Activated CD4-positive, alpha-beta T cell treated with anti-CD3 and anti-CD28 coated beads for 1 hour (primary cell): ENCODE measurements at places on chromosomes 16 and 17.

DNA sequence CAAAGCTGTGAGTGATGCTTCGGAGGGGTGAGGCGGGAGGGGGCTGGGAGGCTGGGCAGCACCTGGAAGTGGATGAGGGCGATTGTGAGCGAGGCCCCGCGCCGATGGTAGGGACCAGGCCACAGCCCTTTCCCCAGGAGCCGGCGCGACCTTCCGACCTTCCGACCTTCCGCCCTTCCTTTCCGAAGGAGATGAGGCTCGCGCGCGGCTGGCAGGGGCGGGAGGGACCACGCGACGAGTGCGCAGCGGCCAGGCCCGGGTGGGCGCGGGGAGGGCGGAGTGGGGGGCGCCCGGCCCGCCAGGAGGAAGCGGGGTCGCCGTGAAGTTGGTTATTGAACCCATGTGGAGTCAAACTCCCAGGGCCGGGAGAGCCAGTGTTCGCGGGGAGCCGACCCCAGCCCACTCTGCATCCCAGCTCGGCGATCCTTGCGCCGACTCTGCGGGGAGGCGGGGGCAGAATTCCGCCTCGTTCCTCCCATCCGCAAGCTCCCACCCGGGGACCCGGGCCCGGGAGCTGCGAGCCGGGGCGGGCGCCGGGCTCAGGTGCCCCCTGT is 56.6 kb downstream of the RAP1GAP2 start:
- DNase-seq = no peak

DNA sequence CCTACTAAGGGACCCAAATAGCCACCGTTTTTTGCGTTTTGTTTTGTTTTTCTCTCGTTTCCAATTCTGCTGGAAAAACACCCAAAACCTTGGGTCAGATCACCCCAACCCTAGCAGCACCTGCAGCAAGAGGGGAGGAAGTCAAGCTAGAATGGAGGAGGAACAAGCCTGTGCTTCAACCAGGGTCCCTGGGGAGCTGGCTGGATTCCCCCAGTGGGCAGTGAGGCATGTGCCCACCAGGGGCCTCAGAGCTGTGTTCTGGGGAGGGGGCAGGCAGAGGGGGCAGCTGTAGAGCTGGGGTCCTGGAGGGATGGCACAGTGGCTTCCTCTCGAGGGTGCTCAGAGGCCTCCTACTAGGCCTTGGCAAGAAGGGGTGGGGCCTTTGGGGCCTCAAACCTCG is 6.5 kb downstream of the CD79B start:
- no peak for DNase-seq

GRCh38 chr17:35019386-35020179 is 39.3 kb downstream of the LIG3 start:
- no peak for DNase-seq

DNA sequence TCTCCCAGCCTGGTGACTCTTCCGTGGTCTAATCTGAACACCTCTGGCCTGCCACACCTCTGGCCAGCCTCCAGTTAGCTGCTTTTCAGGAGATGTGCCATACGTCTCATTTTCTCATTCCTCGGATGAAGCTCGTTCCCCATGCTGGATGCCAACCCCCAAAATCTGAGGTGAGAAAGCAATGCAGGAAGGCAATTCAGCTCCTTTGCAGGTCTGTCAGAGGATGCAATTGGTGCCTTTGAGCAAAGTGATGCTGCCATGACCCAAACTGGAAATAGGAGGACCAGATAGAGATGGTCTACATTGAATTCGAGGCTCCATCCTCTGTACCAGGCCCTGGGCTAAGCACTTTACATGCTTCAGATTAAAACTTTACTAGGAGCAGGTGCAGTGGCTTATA is 11.0 kb upstream of the CUEDC1 start:
- DNase-seq = no peak

GRCh38 chr16:47018223-47018891 is 44.9 kb upstream of the DNAJA2 start:
- DNase-seq = no peak

DNA sequence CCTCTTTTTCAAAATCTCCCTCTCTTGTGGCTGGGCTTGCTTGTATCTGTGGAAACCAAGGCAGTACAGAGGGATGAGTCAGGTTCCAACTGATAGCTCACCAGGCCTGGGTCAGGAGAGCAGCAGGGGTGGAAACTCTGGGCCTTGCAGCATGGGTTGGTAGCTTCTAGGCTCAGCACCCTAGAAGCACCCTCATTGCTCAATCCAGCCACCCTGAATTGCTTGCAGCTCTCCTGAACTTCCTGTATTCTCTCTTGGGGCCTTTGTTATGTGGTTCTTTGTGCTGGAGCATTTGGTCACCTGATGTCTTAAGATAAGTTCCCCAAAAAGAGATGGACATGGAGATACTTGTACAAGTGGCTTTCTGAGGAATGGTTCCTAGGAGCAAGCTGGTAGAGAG is 169.4 kb downstream of the IRX5 start:
- no peak for DNase-seq

DNA sequence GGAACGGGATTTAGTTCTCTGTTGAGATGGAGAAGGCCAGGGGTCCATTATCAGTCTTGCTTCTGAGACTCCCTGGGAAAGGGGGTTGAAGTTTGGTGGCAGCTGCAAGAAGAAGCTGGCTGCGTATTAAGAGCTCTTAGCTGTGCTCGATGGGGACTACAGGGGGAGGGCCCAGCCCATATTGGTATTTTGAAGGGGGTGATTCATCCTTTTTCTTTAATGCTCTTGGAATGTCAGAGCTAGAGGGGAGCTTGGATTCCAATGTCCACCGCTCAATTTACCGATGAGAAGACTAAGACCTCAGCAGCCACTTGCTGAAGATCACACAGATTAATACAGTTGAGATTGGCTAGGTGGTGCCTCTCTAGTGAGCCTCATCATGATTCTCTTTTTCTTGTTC is 5.0 kb downstream of the NOG start:
- no peak for DNase-seq

DNA sequence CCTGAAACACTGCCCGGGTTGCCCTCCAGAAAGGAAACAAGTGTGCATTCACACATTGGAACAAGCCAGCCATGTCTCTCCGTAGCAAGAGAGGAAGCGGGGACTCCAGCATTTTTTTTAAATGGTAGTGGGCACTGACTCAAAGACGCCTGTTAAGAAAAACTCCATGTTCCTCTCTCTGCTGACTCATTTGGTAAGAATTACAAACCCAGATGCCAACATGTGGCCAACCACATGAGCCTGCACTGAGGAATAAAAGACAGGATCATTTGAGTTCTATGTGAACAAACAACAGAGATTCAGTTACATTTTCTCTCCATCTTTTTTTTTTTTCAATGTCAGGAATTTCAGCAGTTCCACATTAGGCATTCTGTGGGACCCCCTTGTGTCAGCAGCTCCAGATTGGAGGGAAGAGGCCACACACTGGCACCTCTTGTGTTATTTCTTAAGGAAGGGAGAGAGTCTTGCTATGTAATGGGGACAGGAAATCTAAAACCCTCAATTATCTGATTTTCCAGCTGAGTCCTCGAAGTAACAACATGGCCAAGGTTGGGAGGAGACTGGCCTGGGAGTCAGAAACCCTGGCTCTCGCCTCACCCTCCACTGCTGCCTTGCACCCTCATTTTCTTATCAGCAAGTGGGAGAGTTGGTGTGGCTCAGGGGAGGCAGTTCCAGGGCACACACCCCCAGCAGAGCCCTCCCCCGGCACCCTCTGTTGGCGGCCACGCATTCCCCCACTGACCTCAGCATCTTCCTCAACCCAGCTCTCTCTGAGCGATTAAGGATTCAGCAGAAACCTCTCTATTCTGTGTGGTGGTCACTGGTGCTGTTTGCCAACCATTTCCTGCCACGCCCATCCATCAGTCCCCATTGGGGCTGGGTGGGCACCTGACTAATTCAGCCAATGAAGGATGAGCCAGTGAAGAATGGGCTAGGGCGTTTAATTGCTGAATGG is 173.0 kb downstream of the FOXL1 start:
- DNase-seq = no peak

DNA sequence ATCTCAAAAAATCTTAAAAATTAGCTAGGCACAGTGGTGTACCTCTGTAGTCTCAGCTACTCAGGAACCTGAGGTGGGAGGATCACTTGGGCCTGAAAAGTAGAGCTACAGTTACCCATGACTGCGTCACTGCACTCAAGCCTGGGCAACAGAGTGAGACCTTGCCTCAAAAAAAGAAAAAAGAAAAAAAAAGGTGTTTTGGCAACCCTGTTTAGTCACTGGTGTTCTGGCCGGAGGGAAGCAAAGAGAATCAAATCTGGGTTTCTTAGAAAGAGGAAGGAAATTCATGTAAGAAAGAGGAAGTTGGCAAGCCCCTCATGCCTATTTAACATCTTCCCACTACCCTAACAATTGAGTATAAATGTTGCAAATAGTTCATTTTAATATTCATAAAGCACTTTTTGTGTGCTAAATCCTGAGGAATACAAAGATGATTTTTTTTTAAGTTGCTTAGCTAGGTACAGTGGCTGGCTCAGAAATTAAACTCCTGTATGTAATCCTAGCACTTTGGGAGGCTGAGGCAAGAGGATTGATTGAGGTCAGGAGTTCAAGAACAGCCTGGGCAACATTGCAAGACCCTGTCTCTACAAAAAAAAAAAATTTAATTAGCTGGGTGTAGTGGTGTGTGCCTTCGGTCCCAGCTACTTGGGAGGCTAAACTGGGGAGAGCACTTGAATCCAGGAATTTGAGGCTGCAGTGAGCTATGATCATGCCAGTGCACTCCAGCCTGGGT is 6.5 kb upstream of the USP32 start:
- no peak for DNase-seq

DNA sequence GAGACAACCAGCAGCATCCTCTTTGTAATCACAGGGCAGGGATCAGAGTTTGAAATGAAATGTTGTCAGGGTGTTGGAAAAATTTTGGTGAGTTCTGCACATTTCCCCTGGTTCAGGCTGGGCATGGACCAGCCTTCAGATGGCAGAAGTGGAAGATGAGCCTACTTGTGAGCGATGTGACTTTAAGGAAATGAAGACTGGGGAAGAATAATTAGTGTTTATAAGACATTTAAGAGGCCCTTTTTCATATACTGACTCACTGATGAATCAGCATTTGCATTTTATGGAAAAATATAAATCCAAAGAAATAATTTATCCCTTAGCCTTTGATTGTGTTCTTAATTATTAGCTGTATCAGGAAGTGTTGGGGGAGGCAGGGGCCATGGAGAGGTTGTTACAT is 20.9 kb downstream of the GPR179 start:
- no peak for DNase-seq

DNA sequence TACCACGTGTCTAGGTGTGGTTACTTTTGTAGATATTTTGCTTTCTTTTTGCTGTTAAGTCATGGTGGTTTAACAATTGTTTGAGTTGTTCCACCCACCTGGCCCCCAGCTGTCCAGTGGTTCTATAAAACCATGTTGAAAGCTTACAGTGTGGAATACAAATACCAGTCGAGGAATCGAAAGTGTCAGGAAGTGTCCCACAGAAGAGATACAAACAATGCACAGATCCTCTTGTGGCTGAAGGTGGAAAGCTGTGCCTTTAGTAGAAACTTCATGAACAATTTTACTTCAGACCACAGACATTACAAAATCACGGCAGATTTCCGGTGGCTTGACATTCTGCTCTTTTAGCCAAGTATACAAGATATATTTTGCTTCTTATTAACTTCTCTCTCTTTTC is 782.4 kb upstream of the SOX9 start:
- DNase-seq = no peak

- DNase-seq = peak; percentile 61
These were observed 50.9 kb upstream of the CLEC3A start for GRCh38 chr16:77971306-77972061.

GRCh38 chr17:50270435-50271362 is 3.6 kb upstream of the TMEM92 start:
- no peak for DNase-seq

- DNase-seq = no peak
These were observed 109.6 kb downstream of the CNTNAP4 start for GRCh38 chr16:76386784-76387183.

- no peak for DNase-seq
These were observed 16.2 kb upstream of the SPNS2 start for GRCh38 chr17:4482338-4483011.

DNA sequence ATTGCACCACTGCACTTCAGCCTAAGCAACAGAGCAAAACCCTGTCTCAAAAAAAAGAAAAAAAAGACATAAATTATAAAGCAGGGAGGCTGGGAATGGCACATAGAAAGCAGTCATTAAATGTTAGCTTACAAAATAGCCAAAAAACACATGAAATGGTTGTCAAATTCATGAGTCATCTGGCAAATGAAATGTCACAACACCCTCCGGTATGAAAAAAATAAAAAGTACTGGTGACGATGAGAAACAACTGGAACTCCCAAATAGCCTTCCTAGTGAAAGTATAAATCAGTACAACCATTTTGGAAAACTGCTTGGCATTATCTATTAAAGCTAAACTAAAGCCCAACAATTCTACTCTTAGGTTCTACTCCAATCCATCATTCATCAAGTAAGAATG is 3.5 kb upstream of the KATNB1 start:
- DNase-seq = no peak

DNA sequence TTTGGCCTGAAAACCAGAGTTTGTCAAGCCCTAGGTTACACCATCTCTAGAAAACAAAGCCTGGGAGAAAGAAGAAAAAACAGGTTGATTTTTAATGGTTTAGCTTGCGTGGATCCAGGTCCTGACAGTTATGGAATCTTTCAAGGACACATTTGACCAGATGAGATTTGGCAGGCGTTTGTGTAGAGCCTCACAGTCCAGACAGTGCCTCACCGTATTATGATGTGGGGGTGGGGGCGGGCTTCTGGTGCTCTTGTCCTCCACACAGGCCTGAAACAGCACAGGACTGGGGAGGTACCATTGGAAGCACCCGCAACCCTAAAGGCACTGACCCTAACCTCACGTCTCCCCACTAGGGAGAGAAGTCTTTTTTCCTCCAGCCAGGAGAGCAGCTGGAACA is 19.6 kb downstream of the MVP start:
- no peak for DNase-seq

DNA sequence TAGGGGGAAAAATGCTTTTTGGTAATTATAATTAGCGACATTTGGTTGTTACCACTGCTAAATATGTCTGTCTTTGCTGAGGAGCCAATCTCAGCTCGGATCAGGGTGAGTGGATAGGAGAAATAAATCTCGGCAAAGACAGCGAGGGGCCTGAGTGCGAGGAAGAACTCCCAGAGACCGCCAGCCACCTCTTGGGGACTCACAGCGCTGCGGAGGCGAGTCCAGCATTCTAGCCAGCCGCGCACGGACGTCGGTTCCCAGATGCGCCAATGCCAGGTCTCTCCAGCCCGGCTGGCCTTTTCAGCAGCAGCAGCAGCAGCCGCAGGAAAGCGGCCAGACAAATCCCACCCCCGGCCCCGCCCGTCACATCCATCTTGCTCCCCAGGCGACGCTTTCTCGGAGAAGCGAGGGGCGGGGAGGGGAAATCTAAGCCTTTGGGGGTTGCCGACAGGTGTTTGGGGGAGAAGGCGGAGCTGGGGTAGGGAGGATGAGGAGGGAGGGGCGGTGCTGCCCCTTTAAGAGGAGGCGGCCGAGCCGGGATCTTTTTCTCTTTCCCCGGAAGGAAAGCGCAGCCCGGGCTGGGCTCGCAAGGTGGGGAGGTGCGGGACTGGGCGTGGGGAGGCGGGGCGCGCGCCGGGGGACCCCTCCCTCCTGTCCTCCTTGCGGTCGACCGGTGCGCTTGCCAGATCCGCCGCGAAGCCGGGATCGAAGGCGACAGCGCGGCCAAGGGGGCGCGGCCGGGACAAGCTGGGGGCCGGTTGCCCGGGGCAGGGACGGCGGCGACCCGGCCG is at the start of gene ITGA3:
Gene ITGA3, plus strand, starts transcription at position 685 of the 791 bp plus-strand sequence. CDS start 330 bp downstream, outside the sequence.
- peak; percentile 49 for DNase-seq

- no peak for DNase-seq
These were observed 8.6 kb downstream of the KRT10 start for GRCh38 chr17:40813804-40814203.
